NCI-H2227 treated with DMSO at 0.1 percent for 48 hours (cell line): ENCODE measurements at places on chromosomes 1 and 21.

GRCh38 chr1:184569106-184569505 lies 182.3 kb downstream of the C1orf21 start:
- DNase-seq: no peak

- no peak for DNase-seq
Measured at GRCh38 chr21:14880922-14881321, 183.9 kb downstream of the NRIP1 start.

DNA sequence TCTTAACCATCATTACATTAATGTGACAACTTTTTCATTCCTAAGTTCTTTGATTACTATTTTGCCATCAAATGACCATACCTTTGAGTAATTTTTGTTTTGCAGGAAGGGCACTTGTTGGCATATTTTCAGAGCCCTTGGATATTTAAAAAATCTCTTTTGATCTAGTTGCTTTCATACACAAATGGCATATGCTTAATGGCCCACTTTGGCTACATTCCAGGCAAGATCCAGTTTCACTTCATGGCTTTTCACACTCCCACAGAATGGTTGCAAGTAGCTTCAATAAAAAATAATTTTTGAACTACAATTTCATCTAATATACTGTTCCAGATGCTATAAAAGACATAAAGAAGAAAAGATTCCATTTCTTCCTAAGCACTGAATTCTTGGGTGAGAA lies 18.1 kb downstream of the ADAM30 start:
- DNase-seq: no peak

DNA sequence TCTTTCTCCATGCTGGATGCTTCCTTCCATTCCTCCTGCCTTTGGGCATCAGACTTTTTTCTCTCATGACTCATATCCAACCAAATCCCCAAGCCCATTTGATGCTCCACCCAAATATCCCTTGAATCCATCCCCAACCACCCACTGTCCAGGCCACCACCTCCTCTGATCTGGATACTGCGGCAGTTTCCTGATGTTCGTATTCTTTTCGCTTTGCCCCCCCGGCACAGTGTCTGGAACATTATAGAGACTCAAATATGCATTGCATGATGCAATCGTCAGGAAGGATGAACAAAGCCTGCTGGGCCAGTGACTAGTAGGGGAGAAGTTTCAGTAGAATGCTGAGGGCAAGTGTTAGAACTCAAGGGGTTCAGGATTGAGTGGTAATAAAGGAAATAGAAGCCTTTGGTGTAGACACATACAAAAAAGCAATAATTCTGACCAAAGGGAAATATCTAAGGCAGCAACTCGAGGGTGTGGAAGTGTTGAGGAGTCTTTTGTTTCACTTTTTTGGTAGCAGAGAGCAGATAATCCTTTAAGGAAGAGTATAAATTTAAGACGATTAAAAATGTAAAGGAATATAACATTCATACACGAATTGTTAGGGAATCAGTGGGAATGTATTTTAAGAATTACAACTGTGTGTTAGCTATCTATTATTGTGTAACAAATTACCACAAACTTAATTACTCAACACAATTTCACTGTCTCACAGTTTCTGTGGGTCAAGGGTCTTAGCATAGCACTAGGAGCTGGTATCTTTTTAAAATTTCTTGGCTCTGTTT lies 7.5 kb downstream of the S100A11 start:
- DNase-seq: no peak

DNA sequence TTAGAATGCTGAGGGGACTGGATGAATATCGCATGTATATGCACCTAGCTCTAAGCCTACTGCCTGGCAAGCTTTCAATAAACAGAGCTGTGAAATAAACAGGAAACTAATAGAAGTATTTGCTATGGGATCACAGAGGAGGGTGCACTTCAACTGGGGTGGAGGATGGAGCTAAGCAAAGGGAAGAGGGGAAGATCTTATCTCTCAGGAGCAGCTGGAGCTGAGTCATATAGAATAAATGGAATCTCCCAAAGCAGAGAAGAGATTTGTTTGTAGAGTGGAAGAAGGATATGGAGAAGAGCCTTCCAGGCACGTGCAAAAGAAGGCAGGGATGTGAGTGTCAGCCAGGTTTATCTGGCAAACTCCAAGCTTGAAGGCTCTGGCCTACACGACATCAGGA lies 17.0 kb upstream of the KCNA10 start:
- no peak for DNase-seq

- no peak for DNase-seq
Measured at GRCh38 chr1:2529784-2530512, at the start of gene HES5. Gene HES5, minus strand, starts transcription at chr1:2530263. Its CDS starts 99 bp downstream, at chr1:2530164.

GRCh38 chr1:17841944-17842343 lies 86.8 kb downstream of the ACTL8 start:
- DNase-seq: no peak

- peak; percentile 84 for DNase-seq
Measured at GRCh38 chr1:7669559-7670311, 101.4 kb upstream of the VAMP3 start.
